ENCODE measurements at places on chromosomes 2 and 18.

- no peak for DNase-seq
Measured at GRCh38 chr2:195696012-195696411, 39.0 kb downstream of the SLC39A10 start.

GRCh38 chr2:235864302-235864701 is 303.9 kb downstream of the GBX2 start:
- no peak for DNase-seq

DNA sequence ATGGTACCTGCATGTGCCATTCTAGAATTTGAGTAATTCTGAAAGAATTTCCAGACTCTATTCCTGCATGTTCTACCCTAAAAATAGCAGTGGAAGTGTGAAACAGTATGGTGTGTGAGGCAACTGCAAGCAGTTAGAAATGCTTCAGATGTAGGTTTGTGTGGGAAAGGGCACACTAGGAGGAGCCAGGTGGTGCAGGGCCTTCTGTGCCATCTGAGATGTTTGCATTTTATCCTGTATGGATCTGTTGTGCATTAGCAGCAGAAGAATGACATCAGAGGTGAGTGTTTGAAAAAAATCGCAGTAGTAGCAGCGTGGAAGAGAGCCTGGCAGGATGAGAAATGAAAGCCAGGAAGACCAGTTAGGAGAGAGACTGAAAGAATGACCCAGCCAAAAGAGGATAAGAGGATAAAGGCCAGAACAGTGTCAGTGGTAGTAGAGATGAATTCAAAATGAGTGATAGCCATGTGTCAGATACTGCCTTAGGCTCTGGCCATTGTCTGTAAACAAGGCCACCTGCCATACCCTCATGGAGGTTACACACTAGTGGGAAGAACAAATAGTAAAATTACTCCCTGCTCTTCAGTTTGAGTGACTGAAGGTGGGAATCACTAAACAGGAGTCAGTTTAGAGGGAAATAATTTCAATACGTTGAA is 142.2 kb downstream of the PKP4 start:
- no peak for DNase-seq

DNA sequence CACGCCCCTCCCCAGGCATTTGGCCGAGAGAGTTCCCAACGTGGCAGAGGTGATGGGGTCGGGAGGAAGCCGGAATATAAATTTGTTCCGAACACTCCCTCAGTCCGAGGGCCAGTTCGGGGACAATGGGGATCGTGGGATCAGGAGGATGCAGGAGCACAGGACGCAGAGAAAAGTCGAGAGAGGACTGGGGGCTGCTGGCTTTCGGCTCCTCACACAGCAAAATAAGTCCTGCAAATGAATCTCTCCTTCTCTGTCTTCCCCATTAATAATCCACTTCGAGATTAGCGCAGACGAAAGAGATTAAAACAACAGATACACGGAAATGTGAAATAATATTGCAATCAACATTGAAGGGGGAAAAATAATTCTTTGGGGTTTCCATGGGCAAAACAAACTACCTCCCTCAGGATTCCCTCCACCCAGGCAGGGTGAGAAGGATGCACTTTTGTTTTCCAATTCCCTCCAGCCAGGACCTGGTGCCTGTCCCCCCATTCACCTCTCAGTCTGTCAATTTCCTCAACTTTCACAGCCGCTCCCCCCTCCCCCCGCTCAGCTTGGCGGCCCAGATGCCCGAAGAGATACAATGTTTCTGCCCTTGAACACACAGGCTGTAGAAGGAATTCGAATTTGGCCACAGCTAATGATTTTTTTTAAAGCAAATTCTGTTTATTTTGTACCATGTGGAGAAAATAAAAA is 3.1 kb upstream of the ZEB2 start:
- DNase-seq, result peak; percentile 66

DNA sequence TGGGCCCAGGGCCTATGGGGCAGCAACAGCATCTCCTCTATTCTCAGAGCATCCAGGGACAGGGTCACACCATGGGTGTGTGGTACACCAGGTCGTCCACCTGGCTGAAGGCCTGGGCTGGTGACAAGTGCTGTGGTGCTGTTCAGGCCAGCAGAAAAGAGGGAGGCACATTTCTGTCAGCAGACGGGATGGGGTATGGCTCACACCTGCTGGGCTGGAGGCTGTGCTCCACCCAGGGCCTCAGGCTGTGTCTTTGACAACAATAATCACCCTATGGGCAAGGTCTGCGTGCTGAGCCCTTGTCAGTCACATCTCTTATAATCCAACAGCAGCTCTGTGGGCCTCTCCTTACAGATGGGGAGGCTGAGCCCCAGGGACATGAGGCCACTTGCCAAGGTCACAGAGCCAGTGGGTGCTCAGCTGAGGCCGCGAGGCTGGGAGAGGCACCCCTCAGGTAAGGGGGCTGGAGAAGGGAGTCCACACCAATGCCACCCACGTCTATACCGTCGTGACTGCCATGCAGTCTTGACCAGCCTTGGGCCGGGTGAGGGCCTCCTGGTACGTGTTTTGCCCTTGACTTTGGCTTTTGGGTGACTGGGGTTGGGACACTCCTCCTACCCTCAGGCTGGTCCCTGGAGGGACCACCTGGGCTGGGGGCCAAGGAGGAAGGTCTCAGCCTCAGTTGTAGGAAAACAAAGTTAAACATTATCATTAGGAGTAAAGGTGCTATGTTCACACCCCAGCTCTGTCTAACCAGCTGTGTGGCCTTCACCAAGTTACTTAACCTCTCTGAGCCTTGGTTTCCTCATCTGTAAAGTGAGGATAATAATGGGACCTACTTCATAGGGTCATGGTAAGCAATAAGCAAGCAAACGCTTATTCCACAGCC is 5.6 kb upstream of the HS6ST1 start:
- no peak for DNase-seq

- no peak for DNase-seq
Measured at GRCh38 chr18:78792736-78793135, 186.9 kb upstream of the SALL3 start.

DNA sequence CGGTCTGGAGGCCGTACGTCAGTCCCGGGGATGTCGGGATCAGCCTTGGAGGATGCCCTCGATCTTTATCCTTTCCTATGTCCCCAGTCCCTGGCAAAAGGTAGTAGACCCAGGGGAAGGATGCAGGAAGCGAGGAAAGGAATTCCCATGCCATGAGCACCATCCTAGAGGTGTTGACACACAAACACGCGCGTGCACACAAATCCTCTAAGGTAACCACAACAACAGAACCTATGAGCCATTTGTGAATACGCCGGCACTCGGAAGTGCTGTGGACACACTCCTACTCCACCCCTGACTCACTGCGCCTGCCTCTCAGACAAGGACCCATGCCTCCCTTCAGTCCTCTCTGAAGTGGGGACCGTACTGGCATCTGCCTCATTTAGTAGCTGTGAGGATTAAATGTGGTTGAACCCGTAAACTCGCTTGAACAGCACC is 11.3 kb upstream of the MLPH start:
- no peak for DNase-seq

- no peak for DNase-seq
Measured at GRCh38 chr2:117701365-117701764, 113.1 kb upstream of the DDX18 start.

GRCh38 chr2:287911-288757 is at the start of gene ALKAL2:
Gene ALKAL2, minus strand, starts transcription at chr2:288091. Its CDS starts 256 bp downstream, at chr2:287835.
- peak; percentile 56 for DNase-seq

- DNase-seq, result no peak
Measured at GRCh38 chr18:39184176-39184575, 1618.6 kb upstream of the CELF4 start.

DNA sequence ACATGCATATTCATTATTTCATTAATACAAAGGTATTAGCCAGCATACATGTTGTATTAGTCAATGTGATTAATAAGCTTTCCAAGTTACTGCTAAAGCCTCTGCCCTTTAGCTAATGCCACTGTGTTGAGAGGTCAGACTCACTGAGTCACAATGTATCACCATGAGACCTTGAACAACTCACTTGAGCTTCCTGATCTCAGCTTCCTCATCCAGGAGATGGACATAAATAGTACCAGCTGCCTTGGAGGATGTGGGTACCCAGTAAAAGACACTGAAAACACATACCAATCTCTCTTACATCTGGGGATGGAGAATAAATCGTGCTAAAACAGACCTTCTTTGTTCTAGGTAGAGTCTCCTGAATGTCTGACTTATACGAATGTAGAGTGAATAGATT is 224.6 kb downstream of the EPHA4 start:
- no peak for DNase-seq

- no peak for DNase-seq
Measured at GRCh38 chr2:1648241-1649102, 95.8 kb downstream of the PXDN start.

- no peak for DNase-seq
Measured at GRCh38 chr2:71466301-71467179, 13.2 kb downstream of the DYSF start.

GRCh38 chr2:38737925-38738324 is 13.2 kb downstream of the SRSF7 start:
- DNase-seq, result no peak
